ENCODE measurements at places on chromosomes 5 and 9.
A peak's percentile ranks its signal among the peaks of the same experiment; 100 is the strongest.

DNA sequence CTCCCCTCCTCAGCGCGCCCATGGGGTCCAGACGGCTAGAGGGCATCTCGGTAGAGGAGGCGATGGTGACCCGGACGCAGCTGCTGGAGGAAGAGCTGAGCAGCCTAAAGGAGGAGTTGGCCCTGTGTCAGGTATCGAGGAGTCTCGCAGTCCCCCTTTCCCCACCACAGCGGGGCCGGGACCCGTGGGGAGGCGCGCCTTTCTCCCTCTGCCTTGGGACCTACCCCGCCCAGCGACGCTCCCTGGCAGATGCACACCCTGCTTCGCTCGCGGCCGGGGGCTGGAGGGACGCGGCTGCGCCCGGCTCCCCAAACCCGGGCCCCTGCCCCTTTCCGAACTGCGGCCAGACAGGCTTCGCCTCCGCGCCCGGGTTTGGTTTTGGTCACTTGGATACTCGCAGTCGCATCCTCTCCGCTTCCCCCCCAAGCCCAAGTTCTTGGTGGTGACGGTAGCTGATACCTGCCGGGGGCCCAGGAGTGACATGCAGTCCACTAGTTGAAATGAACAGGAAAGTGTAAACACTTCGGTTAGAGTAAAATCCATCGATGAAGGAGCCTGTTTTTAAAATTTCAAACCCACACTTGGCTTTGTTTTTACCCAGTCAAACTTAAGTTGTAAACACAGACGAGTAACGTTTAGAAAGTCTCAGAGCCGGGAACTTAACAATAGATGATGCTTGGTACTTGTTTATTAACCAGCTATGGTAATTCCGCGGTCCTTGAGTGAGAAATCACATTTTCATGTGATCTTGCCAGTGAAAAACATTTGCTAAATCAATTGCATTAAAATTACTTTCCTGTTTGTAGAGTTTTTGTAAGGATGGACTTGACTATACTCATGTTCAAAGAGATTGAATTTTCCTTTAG, 688 bp downstream of the CNTLN start:
- H3K4me1 ChIP-seq: peaks cover 3% of the 10 kb centered on the region
- H3K36me3 ChIP-seq: no peaks in the 10 kb centered on the region
- H3K27me3 ChIP-seq: peaks cover 8% of the 10 kb centered on the region
- peak overlapping the region; percentile 78 for H3K4me3 ChIP-seq

DNA sequence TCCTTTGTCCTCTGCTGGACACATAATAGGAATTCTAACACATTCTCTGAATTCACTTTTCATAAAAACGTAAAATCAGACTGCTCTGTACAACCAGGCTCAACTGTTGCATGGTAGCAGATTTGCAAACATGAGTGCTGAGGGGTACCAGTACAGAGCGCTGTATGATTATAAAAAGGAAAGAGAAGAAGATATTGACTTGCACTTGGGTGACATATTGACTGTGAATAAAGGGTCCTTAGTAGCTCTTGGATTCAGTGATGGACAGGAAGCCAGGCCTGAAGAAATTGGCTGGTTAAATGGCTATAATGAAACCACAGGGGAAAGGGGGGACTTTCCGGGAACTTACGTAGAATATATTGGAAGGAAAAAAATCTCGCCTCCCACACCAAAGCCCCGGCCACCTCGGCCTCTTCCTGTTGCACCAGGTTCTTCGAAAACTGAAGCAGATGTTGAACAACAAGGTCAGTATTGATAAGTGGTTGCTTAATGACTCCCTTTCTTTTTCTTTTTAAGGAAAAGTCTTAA, 11.1 kb downstream of the PIK3R1 start:
- H3K4me1 ChIP-seq: peaks cover 58% of the 10 kb centered on the region
- H3K27ac ChIP-seq: no peak overlapping the region
- H3K36me3 ChIP-seq: peaks cover 54% of the 10 kb centered on the region

DNA sequence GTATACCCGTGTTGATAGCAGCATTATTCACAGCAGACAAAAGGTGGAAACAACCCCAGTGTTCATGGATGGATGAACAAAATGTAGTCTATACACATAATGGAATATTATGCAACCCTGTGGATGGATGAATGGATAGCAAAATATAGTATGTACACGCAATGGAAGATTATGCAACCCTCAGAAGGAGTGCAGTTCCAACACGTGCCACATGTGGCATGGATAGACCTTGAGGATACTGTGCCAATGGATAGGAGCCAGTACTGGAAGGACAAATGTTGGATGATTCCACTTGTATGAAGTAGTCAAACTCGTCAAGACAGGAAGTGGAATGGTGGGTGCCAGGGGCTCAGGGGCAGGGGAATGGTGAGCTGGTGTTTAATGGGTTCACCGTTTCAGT, 44.9 kb downstream of the PLEKHG4B start:
- H3K4me3 ChIP-seq: no peak overlapping the region
- DNase-seq: no peak
- H3K27ac ChIP-seq: no peak overlapping the region
- H3K36me3 ChIP-seq: no peaks in the 10 kb centered on the region
- H3K4me1 ChIP-seq: no peaks in the 10 kb centered on the region
- H3K27me3 ChIP-seq: no peaks in the 10 kb centered on the region

DNA sequence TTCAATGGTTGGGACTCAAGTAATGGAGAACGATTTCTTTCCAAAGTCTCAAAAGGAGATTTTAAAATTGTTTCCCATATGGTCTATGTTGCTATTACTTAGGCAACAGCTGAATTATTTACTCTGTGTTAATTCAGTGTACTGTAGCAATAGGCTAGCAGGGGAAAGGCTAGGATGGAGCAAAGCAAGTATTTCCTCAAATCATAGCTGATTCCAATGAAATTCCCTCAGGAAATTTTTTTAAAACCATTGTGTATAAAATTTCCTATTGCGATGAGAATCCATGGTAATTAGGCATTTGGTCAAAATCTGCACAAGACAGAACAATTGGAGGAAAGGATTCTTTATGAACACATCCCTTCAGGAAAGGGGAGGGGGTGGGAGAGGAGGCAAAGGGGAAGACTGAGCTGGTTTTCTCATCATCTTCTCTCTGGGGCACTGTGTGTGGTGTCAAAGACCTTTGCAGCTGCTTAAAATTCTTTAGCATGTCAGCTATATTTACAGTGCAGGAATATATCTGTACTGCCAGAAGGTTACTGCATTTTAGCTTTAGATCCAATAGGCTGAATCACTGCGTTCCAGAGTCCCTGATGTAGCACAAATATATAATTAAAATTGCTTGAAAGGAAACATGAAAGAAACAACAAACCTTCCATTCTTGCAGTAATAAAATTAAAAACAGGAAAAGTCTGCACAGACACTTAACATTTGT, 95.3 kb downstream of the ZNF608 start:
- H3K36me3 ChIP-seq: no peaks in the 10 kb centered on the region
- peaks cover 32% of the 10 kb centered on the region for H3K27me3 ChIP-seq

- peaks cover 4% of the 10 kb centered on the region for H3K27me3 ChIP-seq
- DNase-seq: no peak
- H3K4me1 ChIP-seq: no peaks in the 10 kb centered on the region
- no peaks in the 10 kb centered on the region for H3K36me3 ChIP-seq
- no peak overlapping the region for H3K4me3 ChIP-seq
- no peak overlapping the region for H3K27ac ChIP-seq
These were observed 21.2 kb upstream of the SARDH start for GRCh38 chr9:133759146-133759900.

All from activated T-helper 2 cell treated with anti-CD3 and anti-CD28 coated beads, Interferon-gamma antibody, Interleukin-2, Interleukin-4, amounts not matched to agents 10 μg/mL and 5 μg/mL and 100 μg/mL, durations not matched to agents 14 hours and 24 hours and 36 hours (primary cell).